ENCODE measurements at places on chromosomes 11 and 22.

GRCh38 chr22:22030493-22031182 is 48.1 kb upstream of the TOP3B start:
- no peak for DNase-seq

DNA sequence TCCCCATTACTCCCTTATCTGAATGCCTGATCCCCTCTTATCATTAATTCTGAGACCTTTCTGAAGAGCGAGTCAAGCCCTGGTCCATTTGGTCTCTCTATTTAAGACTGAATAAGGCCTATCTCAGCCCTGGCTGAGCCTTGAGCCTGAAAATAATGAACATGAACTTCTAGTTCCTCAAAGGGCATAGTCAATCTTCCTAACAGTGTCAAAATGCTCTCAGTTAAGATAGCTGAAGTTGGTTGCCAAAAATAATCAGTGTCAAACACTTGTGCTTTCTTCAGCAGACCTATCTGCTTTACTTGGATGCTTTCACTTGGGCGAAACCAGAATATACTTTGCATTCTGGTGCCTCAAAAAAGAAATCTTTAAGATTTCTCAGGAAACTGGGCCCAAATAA is 42.6 kb upstream of the PPP2R1B start:
- DNase-seq: no peak

DNA sequence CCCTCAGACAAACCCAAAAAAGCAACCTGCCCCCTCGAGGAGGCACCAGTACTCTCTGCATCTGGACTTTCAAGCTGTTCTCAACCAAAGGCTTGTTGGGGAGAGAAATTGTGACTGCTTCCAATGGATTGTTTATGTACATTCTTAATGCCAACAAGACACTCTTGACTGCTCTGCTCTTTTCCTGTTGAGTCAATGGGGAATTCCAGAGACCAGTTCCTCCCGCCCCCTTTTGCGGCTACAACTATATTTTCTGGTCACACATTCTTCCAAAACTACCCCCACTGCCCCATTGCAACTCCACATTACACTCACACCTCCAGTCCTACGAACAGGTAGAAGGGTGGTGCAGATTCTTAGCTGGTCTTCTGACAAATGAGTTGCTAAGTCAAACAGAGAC is 187.0 kb downstream of the DSCAML1 start:
- DNase-seq: no peak

GRCh38 chr11:86676533-86677154 is 4.2 kb upstream of the ME3 start:
- DNase-seq: peak; percentile 34

DNA sequence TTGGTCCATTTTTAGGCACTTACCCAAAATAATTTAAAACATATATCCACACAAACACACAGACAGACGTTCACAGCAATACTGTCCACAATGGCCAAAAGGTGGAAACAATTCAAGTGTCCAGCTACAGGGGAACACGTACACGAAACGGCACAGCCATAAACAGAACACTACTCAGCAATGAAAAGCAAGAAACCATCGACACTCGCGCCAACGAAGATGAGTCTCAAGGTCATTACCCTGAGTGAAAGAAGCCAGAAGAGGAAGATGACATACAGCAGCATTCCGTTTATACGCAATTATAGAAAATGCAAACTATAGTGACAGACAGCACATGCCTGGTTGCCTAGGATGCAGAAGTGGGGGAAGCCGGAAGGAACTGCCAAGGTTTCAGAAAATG is 13.4 kb upstream of the COMT start:
- no peak for DNase-seq

GRCh38 chr11:100760744-100761143 is 73.7 kb downstream of the ARHGAP42 start:
- DNase-seq: no peak

- no peak for DNase-seq
Measured at GRCh38 chr11:87440076-87440770, 402.5 kb downstream of the TMEM135 start.

- no peak for DNase-seq
Measured at GRCh38 chr11:9899676-9900075, 235.8 kb downstream of the SWAP70 start.

DNA sequence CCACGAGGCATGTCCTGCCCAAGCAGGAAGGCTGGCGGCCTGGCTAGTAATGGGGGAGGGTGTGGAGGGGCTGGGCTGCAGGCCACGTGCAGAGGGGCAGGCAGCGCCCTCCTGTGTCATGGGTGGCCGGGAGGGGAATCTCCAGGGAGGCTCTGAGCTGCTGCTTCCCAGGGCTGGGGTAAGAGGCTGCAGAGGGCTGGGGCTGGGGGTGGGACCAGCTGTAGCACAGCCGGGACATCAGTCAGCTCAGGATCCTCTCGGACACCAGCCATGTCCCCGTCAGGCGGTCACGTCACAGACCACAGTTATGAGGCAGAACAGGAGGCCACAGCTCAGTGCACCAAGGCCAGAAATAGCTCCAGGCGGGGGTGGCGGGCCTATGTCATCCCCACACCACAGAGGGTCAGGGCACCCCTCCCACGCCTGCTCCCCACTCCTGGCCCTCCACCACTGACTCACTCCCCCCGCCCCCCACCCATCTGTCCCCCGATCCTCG is 21.1 kb downstream of the RTN4R start:
- DNase-seq: no peak

- DNase-seq: no peak
Measured at GRCh38 chr11:12693479-12694182, 19.4 kb downstream of the TEAD1 start.

GRCh38 chr22:48739348-48740085 is 1088.2 kb downstream of the BRD1 start:
- DNase-seq: no peak

- no peak for DNase-seq
Measured at GRCh38 chr22:49235463-49236300, 592.0 kb downstream of the BRD1 start.

DNA sequence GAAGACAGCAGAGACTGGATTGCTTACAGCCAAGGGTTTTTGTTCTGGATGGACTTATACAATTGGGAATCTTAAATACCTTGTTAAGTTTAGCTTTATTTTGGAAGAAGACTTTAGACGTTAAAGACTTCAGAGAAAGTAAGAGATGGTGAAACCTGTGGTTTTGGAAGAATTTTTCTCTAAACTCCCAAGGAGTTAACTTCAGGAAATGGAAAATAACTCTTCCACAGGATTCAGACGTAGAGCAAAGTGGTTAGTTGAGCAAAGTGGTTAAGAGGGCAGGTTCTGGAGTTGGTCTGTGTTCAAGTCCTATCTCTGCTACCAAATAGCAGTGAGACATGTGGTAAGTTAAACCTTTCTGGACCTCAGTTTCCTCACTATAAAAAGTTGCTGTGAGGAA is 12.8 kb downstream of the PITPNB start:
- no peak for DNase-seq

GRCh38 chr11:129208863-129209262 is 16.7 kb upstream of the ARHGAP32 start:
- DNase-seq: no peak

DNA sequence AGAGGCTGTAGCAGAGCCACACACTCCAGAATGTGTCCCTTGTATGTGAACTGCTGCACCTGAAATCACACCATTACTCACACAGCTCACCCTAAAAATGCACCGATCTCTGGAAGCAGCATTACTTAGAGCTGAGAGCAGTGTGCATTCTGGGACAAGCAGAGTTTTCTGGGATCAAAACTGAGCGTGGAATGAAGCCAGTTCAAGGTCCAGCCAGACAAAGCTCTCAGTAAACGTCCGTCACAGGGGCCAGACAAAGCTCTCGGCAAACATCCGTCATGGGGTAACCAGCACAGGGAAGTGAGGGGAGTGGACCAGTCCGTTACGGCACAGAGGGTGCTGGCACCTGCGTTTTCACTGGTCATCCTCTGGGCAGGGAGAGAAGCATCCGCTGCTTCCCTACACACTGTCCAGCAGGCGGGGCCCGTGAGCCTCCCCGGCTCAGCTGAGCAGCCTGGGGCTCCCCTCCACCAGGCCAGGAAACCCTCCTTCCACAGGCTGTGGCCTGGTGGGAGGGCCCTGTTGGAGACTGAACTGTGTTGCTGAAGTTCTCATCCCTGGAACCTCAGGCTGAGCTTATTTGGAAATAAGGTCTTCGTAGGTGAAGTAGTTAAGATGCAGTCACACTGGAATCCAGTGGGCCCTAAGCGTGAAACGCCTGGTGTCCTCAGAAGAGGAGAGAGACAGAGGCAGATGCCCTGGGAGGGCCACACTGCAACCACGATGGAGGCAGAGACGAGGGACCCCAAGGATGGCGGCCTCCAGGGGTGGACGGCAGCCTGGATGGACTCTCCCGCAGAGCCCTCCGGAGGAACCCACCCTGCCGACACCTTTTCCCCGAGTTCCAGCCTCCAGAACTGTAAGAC is 883.9 kb downstream of the BRD1 start:
- no peak for DNase-seq
